Adipocyte (in vitro differentiated cells): ENCODE measurements at places on chromosomes 12 and 14.

GRCh38 chr14:55099756-55100155 lies 29.3 kb upstream of the LGALS3 start:
- DNase-seq = peak; percentile 63

DNA sequence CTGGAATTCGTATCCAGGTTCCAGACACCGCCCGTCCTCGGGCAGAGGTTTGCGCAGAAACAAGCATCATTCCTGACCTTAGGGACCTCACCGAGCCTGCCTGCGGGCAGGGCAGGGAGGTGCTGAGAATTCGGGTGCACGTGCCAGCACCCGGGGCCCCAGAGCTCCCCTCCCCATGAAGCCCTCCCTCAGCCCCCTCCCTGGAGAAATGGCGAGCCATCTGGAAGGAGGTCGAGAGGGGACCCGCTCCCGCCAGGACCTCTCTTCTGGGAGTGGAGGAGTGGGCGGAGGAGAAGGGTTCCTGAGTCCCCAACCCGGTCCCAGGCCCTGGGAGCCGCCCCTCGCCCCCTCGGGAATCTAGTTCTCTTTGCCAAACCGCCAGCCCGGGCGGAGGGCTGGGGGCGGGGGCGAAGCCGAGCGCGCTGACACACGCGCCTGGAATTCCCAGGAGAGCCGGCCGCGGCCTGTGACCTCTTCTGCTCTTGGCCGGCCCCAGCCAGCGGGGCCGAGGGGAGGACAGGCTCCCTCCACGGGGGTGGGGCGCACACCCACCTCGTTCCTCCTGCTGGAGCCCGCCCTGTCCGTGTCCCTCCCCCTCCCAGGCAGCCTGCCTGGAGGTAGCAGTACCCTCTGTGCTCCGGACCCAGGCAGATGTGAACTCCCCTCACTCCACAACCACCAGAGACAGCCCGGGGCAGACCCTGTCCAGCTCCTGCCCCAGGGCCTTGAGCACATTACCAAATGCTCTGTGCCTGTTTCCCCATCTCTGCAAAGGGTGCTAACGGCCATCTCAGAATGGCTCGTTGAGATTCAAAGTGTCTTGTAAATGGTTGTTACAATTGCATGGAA lies 23.0 kb upstream of the GPR132 start:
- DNase-seq = peak; percentile 81

- DNase-seq = peak; percentile 48
These were observed 73.6 kb upstream of the CNTN1 start for GRCh38 chr12:40618636-40619035.

DNA sequence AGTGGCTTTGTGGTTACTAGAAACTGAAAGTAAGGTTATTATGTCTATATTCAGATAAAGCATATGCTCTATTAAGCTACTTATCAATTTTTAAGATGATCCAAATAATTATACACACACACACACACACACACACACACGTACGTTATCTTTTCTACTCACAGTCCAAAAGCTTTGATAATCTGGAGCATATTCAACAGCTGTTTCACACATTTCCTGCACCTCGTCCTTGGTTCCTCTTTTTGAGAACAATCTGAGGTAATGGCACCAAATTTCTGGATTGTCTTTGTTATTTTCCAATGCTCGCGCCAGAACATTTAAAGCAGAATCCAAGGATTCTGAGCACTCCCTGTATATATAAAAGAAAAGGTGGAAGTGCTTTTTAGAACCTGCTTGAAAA lies 37.5 kb downstream of the ZFC3H1 start:
- no peak for DNase-seq

DNA sequence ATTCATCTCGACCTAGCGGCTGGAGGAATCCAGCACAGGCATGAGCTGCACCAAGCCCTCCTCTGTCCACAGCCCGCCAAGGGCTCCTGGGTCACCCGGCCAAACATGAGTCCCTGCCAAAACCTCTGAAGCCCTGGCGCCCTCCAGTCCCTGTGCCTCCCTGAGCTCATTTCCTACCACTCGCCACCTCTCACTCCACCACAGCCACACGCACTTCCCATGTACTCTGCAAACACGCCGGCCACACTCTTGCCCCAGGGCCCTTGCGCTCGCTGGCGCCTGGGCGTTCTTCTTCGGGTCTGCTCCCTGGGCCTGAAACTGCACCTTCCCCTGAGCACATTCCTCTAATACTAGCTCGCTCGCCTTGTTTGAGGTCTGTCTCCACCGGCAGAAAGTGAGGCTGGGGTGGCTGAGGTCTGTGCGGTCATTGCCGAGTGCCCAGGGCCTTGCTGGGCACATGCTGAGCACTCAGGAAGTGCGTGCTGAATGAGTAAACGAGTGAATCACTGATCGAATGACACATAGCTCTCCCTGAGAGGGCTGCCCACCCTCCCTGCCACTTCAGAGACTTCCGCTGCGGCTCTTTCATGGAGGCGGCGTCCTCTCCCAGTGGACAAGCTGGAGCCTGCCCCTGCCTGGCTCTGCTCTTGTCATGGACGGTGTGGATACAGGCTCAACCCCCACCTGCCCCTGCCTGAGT lies 33.7 kb upstream of the DLK1 start:
- DNase-seq = peak; percentile 88

DNA sequence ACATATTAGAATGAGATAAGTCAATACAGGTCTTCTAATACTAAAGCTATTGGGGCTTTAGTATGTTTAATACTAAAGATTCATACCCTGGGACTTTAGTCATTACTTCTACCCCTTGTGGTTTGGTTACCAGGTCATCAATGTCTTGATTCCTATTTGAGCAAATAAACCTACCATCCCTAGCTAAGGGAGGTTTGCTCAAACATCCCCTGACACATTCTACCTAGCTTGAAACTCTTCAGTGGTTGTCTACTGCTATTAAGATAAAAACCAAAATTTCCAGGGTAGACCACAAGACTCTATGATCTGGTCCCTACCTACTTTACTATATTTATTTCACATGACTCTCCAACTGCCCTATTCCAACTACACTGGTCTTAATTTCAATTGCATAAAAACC lies 7.3 kb upstream of the C2CD5 start:
- no peak for DNase-seq

- DNase-seq = no peak
These were observed 126.3 kb upstream of the KRAS start for GRCh38 chr12:25376985-25377384.

- DNase-seq = no peak
These were observed 33.4 kb downstream of the CHST11 start for GRCh38 chr12:104490186-104490585.

DNA sequence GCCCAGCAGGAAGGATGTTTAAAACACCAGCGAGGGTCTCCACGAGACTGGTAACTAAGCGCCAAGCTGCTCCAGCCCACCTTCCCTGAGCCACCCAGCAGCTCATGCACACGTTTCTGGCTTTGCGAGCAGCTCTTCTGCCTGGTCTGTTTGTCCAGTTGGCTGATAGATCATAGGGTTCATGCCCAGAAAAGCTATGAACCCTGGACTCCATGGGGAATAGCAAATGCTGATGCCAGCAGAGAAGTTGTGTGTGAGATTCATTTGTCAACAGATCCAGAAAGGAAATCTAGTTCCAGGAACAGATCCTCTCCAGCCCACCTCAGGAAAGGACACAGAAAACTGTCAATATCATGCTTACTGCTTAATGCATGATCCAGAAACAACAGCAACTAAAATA lies 28.2 kb upstream of the RIMBP2 start:
- DNase-seq = no peak

DNA sequence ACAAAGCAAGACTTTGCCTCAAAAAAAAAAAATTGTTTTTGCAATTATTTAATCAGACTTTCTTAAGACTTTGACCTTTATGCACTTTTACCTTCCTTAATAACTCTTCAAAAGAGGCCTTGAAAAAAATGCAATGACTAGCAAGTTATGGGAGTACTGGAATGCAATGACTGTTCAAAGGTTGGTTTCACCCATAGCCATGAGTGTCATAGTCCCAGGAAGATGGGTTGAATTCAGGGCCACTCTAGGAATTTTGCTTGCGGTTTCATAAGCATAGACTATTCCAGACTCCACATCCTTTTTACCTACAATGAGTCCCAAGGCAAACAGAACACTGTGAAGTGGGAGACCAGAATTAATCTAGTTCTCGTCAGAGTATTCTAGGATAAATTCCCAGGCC lies 29.4 kb upstream of the DENND5B start:
- DNase-seq = no peak

- no peak for DNase-seq
These were observed 85.0 kb downstream of the SYT1 start for GRCh38 chr12:78949532-78949931.

DNA sequence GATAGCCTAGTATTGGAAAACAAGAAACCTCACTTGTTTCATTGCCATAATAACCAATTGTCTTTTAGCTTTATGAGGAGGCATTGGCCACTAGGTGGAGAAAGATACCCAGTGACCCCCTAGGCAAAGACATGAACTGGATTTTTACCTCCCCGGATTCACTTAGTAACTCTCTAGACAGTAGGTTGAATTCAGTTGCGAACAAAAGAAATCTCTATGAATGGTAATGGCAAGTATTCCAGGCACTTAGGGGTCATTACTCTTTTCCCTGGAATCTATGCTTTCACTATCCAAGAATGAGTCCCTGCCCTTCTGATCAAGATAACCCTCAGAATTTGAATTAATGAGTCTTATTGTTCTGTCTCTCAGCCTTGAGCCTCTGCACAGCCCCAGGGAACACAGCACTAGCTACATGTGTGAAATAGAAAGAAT lies 29.5 kb upstream of the RHOJ start:
- DNase-seq = peak; percentile 76

GRCh38 chr12:123801573-123802178 lies 39.6 kb downstream of the DNAH10 start:
- DNase-seq = peak; percentile 81

DNA sequence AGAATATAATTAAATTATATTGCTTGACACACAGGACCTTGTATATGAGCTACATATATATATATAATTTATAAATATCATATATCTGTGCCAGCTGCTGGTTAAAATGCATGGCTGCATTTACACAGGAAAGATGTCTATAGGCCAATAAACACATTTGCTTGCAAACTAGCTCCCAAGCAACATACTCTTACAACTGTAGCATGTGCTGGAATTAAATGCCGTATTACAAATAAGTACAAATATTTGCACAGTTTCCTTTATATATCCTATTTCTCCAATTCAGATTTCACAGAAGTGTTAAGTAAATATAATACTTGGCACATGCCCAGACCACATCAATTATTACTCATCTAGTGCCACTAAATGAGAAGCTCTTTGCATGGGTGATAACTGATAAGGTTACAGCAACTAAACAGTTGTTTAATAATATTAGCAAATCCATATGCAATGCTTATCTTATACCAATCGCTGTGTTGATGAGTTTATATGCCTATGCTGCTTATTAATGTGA lies 66.7 kb upstream of the E2F7 start:
- DNase-seq = no peak

DNA sequence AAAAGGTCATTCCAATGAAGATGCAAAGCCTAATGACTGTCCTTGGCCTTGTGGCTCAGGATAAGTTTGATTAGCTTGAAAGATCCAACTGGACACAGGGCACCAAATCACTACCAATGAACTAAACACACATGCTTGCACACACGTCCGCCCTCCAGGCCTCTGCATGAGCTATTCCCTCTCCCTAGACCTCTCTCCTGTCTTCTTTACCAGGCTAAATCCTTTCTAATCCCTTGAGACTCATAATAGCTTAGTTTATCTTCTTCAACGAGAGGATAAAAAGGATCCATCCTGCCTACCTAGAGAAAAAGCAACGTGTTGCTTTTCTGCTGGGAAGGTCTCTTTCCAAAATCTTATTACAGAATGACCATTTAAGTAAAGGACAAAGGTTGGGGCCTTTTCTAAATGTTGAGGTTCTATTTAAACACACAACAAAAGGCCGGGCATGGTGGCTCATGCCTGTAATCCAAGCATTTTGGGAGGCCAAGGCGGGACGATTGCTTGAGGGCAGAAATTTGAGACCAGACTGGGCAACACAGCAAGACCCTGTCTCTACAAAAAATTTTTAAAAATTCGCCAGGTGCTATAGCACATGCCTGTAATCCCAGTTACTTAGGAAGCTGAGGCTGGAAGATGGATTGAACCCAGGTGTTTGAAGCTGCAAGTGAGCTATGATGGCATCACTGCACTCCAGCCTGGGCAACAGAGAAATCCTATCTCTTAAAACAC lies 22.4 kb downstream of the PXN start:
- DNase-seq = no peak

DNA sequence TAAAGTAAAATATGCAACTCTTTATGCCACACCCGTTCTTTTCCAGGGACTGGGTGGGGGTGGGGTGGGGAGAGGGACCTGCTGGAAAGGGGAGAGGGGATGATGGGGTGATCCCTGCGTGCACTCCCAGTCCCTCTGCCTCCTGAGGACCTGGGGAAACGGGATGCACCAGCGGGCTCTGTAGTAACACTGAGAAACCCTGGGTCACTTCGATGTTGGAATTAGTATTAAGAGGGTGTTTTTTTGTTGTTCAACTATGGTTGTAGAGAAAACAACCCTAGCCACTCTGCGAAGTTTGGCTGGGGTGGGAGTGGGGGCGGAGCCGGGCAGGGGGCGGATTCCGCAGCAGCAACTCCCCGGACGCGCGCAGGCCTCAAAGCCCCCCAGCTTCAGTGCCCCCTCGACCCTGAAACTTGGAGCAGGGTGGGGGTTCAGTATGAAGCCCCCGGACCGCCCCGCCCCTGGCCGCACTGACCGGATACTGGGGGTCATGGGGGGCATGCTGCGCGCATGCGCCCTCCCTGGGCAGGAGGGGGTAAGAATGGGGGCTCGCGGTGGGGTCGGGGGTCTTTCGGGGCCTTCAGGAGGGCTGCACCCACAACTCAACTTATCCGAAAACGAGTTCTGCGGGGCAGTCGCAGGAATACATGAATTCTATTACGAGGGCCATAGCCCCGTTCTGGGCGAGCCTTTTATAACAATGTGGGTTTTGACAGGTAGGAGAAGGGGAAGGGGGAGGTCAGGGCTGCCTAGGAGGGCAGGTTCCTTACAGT lies 1.3 kb upstream of the ARHGEF25 start:
- no peak for DNase-seq
